ENCODE measurements at places on chromosomes 12 and 14.
A peak's percentile ranks its signal among the peaks of the same experiment; 100 is the strongest.

DNA sequence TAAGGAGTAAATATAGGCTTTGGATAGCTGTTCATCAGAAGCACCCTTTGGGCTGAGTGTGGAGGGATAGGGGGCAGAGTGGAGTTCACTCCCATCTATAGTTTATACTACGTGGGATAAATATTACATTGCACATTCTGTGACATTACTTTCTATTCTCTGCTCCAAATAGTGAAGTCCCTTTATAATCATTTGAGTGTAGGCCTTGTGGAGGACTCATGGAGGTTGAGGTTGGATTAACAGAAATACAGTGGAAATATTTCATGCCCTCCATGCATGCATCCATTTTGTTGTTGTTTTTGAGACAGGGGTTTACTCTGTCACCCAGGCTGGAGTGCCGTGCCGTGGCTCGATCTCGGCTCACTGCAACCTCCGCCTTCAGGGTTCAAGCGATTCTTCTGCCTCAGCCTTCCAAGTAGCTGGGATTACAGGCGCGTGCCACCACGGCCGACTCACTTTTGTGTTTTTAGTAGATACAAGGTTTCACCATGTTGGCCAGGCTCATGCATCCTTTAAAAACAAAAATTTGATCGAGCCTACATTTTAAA is 1.4 kb downstream of the CHPT1 start:
- peak; percentile 25 for DNase-seq

- no peak for DNase-seq
These were observed 791.7 kb downstream of the AACS start for GRCh38 chr12:125856896-125857295.

GRCh38 chr12:28425526-28425925 is 235.3 kb downstream of the CCDC91 start:
- no peak for DNase-seq

- no peak for DNase-seq
These were observed 3.4 kb upstream of the OTUB2 start for GRCh38 chr14:94022532-94023411.

DNA sequence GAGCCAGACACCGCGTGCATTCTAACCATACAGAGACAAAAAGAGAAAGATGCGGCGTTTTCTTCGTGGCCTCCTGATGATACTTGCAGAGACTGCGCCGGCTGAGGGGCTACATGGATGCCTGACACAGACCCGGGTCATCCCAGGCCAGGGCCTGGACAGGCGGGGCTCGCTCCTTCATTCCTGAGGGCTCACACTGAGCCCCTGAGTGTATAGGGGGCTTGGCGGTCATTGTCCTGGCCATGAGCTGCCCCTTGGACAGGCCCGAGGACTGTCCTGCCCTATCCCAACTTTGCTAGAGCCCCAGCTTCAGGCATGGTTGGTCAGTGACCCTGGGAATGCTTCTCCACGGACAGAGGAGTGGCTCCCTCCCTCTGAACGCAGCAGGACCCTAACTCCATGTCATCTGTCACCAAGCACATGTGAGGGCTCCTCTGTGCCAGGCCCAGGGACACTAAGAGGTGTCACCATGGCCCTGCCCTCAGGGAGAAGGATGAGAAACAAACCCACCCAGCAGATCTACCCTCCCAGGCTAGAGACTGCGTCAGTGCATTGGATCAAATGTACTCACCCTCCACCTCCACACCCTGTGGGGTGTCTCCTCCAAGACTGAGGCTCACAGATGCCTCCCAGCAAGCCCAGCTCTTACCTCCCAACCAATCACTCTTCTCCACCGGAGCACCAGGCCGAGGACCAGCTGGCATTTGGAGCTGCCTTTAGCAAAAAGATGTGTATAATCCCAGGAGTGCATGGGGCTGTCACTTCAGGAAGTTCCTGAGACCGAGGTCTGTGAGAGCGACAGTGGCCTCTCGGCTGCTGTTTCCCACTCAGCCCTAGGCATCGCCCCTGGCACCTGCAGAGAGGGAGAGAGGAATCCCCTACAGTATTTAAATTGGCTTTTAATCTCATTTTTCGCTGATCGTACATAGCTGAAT is 102.7 kb downstream of the DICER1 start:
- DNase-seq: no peak

GRCh38 chr12:45504316-45505010 is 225.0 kb upstream of the ARID2 start:
- DNase-seq: no peak

DNA sequence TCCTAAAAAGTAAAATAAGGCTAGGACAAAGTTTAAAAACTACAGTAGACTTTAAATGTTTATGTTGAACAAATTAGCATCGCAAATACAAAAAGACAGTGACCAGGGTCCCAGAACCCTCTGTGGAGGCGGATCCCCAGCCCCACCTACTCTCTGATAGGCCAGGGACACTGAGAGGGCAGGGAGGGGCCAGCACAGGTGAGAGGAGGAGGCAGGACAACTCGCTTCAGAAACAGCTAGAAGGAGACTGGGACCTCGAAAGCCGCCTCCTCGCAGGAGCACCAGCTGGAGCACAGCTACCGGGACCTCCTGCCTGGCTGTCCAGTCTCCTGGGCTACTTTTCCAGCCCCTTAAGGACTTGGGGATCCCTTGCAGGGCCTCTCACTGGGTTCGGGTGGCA is 992 bp downstream of the DNAH10 start:
- no peak for DNase-seq

- DNase-seq: no peak
These were observed 18.7 kb upstream of the CREBL2 start for GRCh38 chr12:12592930-12593329.

DNA sequence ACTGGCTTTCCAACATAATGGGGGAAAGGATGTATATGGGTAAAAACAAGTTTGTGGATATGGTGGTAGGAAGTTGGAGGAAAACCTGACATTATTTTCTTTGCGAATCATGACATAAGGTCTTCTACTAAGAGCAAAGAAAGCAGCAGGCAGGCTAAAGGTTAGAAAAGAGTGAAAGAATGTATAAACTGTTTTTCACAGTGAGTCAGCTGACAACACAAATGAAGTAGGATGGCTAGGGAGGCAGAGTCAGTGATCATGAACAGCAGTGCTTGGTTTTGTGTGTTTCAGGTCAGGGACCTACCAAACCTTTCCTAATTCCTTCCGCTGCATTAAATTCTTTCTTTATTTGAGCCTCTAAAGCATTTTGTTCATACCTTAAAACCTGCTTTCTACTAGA is 46.3 kb upstream of the CATSPERB start:
- no peak for DNase-seq

GRCh38 chr14:77579780-77580179 is 36.7 kb downstream of the SPTLC2 start:
- DNase-seq: no peak
